Activated gamma-delta T cell treated with Interleukin-2 at 50 U/mL for 16 hours (primary cell): ENCODE measurements at places on chromosomes 4 and X.

DNA sequence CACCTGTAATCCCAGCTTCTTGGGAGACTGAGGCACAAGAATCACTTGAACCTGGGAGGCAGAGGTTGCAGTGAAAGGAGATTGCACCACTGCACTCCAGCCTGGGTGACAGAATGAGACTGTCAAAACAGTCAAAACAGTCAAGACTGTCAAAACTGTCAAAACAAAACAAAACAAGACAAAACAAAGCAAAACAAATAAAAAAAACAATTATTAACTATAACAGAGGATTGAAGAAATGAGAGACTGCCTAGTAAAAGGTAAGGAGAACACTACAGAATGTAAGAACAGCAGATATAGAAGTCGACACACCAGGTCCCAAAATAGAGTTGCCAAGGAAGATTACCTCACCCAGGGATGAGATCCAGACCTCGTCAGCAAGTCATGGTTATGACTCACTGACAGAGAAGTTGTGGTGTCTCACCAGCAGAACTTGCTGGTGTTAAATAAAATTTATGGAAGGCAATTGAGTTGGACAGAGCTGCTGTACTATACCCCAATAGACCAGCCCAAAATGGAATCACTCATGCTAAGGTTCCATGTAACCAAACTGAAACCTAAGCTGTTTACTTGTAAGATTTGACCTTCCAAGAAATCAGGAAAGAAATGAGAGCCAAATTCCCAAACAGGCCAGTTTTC is 32.1 kb upstream of the GK start:
- no peak for DNase-seq

DNA sequence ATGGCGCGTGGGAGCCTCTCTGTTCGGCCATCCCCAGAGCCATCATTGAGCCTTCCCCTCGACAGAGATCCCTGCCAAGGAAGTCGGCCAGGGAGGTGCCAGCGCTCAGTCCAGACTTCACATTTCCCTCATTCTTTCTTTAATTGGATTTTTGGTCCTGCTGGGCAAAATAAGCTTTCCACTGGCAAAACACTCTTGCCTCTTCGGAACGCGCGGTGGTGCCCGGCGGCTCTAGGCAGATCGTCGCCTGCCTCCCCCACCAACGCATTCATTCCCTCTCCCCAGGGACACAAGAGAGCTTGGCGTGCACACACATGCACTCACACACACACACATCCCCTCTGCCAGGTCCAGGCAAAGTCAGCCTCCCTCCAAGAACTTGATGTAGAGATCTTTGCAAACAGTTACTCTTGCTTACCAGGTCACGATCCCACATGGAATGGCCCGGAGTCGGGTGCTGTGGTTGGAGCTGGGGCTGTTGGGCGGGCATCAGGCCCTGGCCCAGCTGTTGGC is 257.1 kb downstream of the BCOR start:
- DNase-seq: no peak

DNA sequence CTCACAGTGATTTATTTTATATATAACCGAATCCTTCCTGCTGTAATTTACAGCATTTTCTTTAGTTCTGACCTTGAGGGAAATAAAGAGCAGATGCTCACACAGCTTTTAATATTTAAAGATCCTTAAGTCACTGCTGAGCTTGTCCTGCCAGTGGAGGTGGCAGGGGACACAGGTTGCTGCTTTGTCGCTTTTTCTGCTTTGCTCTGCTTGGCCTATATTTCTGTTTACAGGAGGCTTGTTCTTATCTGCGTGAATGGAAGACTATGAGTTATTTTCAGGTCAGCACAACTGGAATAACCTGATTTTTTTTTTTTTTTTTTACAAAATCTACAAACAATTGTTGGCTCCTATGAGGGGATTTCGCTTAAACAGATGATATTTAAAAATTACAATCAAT is 2.3 kb downstream of the TXK start:
- no peak for DNase-seq

DNA sequence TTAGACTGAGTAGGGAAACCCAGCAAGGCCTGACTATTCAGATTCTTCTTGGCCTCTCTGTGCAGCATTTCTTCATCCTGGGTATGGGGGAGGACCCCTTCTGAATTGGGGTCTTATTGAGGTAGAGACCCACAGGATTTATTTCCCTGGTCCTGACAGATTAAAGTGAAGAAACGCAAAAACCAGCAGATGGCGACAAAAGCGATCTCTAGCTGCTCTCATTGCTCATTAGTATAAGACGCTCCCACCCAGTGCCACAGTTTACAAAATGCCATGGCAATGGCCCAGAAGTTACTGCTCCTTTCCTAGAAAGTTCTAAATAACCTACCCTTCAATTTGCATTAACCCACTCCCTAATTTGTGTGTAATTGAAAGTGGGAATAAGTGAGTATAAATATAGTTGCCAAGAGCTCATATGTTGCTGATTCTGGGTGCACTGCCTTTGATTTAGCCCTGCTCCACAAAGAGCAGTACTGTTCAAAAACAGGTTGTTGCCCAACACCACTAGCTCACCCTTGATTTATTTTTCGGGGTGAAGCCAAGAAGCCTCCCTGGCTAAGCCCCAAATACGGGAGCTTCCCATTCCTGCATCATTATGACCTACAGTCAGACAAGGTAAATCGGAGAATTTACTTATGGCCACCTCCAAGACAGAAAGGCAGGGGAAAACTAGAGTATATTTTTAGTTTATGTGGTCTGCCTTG is 3.7 kb upstream of the BEX4 start:
- peak; percentile 42 for DNase-seq

- DNase-seq: no peak
Observed at GRCh38 chr4:6492027-6492590, 19.7 kb upstream of the PPP2R2C start.

- DNase-seq: peak; percentile 65
Observed at GRCh38 chr4:77852892-77853495, 9.6 kb upstream of the MRPL1 start.

DNA sequence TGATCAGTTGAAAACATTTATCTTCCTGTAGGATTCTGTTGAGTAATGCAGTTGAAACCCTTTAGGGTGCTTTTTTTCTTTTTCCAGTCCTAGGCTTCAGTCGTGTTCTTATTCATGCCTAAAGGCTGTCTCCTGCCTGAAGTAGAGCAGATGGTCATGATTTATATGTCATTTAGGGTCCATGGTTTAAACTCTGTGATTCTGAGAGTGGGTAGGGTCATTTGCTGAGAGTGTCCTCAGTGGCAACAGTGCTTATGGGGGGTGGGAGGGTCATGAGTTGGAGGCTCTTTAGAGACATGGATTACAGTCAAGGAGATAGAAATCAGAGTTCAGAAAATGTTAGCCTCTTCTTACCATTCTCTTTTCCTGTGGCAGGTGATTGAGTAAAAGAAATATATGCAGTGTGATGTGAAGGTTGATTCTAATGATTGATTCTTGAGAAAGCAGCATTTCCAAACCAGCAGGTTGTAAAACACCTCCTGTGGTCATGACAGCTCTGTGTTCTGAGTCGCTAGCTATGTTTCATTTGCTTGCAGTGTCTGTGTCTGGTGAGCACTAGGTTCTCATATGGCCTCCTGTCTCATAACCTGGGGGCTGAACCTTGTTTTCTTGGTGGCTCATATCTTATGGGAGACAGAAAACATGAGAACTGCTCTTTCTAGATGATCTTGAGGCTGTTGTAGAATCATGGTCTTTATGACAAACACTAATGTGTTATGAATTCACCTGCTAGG is 60.4 kb downstream of the JADE1 start:
- DNase-seq: no peak

DNA sequence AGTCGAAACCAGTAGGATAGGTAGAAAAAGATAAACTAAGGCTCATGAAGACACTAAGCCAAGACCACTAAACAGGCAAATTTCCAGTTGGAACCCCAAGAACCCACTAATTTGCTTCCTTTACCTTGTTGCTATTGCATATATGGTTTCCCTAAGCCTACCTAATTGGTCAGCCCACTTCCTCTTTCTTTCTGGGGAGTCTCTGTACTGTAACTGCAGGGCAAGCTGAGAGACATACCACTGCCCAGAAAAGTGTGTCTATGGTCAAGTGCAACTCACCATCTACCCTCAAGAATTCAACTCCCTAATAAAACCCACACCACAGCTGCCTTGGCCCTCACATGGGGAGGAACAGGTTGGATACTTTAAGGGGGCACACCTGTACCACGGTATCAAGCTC is 28.6 kb downstream of the IDS start:
- no peak for DNase-seq

- DNase-seq: no peak
Observed at GRCh38 chr4:7705593-7705992, 234.1 kb downstream of the AFAP1 start.

GRCh38 chr4:112884406-112884805 is 165.0 kb upstream of the ANK2 start:
- no peak for DNase-seq
